Osteoblast (primary cell): ENCODE measurements at places on chromosomes 1 and 21. TPM values are rescaled to one million over a fixed set of nuclear protein-coding genes. Genes with fewer than 3 reads are reported as not detected.

REN gene
- not detected in 2 replicates for total RNA-seq

TIAM1 gene
- 13.6 and 16.3 TPM in 2 replicates for total RNA-seq

ACTN2 gene
- total RNA-seq, result not detected in 2 replicates

RIPPLY3 gene
- total RNA-seq, result not detected in 2 replicates

DNA sequence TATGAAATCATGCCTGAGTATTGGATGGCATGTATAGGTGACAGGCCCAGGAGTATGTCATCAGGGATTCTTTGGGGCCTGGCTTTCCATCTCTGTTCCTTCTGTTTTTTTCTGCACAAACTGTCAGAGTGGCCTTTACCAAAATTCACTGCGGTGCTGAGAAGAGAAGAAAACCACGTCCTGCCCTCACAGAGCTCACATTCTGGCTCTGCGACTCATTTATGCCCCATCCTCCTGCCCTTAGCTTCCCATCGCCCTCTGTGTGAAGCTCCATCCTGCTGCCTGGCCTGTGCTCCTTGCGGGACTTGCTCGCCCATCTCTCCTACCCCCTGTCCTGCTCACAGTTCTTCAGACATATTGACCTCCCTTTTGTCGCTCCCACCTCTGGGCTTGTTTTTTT lies 73.4 kb downstream of the HUNK start:
- no peak for DNase-seq

- DNase-seq, result no peak
Observed at GRCh38 chr1:78411707-78412106, 79.1 kb upstream of the PTGFR start.

DNA sequence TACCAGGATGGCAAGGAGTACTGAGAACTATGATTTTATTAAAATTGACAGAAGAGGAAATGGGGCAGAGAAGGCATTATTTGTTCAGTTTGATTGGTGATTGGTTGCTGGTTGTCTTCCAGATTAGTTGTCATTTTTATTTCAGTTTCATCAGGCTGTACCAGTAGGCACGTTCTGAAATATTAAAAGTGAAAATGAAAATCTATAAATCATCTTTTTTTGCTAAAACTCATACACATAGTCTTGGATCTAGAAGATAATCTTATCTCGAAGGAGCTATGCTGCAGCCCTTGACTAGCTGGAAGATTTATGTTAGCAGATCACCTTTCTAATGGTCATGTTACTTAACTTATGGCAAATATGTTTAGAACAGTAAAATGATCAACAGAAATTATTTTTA lies 29.0 kb downstream of the NEK7 start:
- no peak for DNase-seq

GRCh38 chr1:201602413-201603265 lies 63.7 kb downstream of the NAV1 start:
- peak; percentile 95 for DNase-seq
